ENCODE measurements at places on chromosomes 2 and 18. TPM values are rescaled to one million over a fixed set of nuclear protein-coding genes. Genes with fewer than 3 reads are reported as not detected.

DNA sequence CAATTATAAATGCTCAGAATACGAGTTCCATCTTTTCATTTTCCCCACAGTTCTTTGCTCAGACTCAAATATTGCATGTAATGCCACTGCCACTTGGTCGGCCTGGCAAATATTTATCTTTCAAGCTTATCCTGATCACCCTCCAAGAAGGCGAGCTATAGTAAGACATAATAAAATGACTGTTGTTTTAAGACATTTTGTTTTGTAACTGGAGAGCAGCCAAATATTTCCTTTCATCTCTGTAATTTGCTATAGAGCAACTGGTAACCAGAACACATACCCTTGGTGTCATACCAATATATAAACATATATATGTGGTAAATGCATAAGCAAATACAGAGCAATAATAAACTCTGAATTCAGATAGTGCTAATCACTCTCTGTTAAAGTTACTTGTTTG lies 7.3 kb upstream of the ATL2 start:
- DNase-seq: no peak

Gene SLC16A14
- polyA plus RNA-seq: 2.8 TPM

DNA sequence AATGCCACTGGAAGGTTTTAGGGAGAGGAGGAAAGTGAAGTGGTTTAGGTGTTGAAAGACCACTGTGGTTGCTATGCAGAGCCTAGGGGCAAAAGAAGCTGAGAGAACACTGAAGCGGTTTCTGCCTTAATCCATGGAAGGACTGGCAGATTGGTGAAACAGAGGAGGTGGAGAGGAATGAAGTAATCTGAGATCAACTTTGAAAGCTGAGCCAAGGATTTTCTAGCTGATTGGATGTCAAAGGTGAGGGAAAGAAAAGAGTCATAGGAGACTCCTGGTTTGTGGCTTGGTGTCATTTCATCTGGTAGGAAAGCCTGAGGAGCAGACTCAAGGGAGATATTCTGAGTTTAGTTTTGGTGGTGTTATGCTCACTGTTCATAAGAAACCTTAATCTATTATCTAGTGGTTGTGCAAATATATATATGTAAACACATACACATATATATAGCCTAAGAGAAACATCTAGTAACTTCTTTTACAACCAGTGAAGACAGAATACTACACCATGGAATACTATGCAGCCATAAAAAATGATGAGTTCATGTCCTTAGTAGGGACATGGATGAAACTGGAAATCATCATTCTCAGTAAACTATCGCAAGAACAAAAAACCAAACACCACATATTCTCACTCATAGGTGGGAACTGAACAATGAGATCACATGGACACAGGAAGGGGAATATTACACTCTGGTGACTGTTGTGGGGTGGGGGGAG lies 134.1 kb upstream of the CREB1 start:
- DNase-seq: no peak

Gene GPR45
- not detected for polyA plus RNA-seq

GRCh38 chr2:130355578-130356431 lies at the start of gene PTPN18:
TSS of gene PTPN18 (plus strand) at chr2:130356056. CDS start at chr2:130356108, 52 bp downstream.
- peak; percentile 90 for DNase-seq

GRCh38 chr2:189161894-189162293 lies 17.7 kb downstream of the COL5A2 start:
- no peak for DNase-seq

DNA sequence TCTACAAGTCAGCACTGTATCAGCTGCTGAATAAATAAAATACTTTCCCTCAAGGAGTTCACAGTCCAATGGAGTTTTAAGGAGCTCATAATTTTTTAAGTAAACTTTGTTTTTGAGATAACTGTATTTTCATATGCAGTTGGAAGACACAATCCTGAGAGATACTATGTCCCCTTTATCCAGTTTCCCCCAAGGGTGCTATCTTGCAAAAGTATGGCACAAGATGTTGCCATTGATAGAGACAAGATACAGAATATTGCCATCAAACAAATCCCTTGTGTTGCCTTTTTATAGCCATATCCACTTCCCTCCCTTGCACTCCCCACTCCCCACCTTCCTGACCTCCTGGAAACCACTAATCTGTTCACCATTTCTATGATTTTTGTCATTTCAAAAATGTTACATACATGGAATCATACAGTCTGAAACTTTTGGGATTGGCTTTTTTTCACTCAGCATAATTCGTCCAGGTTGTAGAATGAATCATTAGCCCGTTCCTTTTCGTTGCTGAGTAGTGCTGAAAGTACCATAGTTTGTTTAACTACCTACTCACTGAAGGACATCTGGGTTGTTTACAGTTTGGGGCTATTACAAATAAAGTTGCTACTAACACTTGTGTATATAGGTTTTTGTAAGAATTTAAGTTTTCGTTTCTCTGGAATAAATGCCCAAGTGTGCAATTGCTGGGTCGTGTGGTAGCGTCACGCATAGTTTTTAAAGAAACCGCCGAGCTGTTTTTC lies 30.2 kb upstream of the SERTAD2 start:
- DNase-seq: no peak

- DNase-seq: no peak
These were observed 122.1 kb downstream of the MGAT5 start for GRCh38 chr2:134375935-134376334.

DNA sequence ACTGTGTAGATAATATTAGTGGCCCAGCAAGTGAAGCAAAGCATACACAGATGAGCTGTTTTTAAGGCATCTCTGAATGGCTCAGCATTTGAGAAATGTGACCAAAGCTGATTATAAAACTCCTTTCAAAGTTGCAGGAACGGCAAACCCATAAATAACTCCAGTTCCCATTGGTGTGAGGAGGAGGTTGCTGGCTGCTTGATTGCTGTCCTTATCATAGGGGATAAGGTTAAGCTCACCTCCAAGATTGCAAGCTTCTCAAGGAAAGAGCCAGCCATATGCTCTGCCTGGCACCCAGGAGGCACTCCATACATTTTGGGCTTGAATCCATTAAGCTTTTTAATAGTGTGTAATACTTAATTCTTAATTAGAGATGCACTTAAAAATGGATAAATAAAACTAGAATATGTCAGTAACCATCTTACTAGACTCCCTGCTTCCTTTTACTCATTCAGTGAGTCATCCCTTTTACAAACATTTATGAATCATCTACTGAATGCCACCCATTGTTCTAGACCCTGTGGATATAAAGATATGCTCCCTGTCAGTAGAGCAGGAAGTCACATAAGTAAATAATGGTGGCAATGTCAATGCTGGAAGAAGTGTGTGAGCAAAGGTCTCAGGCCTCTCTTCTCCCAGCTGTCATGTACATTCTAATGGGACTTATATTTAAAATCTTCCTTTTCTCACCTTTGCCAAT lies 99.3 kb downstream of the SPATS2L start:
- no peak for DNase-seq

DNA sequence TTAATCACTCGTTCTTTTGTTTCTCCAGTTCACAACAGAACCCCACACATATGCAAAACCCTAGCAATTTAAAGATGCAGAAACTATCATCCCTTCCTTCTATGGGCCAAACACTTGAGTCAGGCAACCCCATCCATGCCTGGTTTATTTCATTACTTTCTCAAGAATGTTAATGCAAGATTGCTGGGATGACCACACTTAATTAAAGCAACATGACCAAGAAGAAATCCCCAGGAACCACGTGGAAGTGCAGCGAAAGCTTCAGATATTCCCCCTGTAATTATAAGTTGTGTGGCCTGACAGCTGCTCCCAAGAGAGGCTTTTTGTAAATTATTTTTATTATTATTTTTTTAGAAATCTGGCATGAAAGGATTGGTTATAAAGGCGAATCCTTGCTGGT lies 246.2 kb upstream of the ID2 start:
- no peak for DNase-seq

Gene EPAS1
- 43.4 TPM for polyA plus RNA-seq

DNA sequence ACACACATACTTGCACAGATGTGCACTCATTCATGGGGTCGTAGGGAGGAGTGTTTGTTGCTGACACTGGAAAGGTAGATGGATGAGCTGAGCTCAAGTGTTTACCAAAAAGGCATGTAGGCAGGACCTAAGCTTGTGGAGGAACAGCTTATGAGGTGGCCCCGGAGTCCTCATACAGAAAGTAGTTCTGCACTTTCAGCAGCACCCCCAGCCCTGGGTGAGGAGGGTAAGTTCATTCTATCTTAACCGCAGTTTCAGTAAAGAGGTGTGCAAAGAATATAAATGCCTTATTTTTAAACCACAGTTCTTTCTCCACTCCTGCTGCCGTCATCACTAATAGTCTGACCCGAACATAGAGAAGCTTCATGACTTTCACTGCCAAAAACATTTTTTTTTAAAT lies 31.7 kb upstream of the RNF152 start:
- no peak for DNase-seq

Gene FTCDNL1
- polyA plus RNA-seq: 2.0 TPM

DNA sequence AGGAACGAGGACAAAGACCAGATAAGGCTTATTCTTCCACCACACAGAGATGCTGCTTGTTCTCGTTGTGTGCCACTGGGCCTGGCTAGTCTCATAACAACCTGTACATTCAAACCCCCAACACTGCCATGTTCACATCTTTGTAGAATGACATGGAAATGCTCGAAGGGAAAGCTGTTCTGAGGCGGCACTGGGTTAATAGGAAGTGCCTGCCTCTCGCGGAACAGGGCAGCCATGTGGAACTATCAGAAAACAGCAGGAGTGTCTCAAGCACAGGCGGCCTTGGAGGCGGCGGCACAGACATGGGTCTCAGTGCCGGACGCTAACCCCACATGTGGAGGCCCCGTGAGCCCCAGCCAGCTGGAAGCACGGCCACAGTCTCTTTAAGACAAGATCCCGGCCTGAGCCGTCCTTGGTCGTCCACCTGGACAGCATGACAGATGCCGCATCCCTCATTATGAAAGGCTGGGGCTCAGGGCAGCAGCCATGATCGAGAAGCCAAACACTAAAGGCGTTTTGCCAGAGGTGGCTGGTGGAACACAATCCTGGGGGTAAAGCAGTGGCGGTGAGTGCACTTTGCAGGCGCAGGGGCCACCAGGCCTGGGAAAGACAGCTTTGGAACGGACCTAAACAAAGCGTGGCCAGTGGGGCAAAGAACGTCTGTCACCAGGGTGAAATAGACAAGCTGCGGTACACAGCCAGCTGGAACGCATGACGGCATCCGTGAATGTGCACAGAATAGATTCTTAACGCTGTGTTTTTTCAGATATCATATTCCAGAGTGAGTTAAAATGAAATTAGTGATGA lies 161.0 kb downstream of the HDAC4 start:
- DNase-seq: no peak

GRCh38 chr2:149488706-149489440 lies 98.7 kb downstream of the MMADHC start:
- DNase-seq: no peak

DNA sequence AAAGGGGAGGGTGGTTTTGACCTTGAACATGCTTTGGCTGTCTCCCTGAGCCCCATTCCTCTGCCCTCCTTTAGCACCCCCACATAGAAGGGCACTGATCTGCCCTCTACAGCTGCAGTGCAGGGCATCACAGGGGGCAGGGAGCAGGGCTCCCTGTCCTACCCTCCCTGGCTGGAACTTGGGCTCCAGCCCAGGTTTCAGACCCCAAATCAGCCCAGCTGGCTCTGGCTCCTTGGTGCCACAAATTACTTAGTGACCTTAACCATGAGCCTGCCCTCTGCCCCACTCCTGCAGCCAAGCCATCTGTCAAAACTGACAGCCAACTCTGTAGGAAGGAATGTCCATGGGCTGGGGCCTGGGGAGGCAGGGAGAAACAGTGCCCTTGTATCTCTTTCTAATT lies 105.6 kb downstream of the MAPK4 start:
- DNase-seq: no peak

DNA sequence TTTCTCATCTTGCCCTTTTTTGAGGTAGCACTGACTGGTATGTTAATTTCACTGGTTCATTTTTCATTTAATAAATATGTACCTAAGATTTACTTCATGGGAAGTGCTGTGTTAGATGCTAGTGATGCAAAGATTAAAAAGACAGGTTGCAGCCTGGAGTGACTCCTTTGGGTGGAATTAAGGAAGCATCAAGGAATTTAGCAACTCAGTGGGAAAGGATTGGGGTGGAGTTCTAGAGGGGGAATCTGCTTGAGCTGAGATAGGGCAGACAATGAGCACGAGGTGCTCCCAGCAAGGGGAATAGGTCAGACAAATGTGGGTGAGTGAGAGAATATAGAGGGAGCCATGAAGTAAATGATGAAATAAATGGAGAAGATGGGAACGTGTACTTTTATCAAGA lies 57.0 kb downstream of the LYPD6 start:
- DNase-seq: no peak

DNA sequence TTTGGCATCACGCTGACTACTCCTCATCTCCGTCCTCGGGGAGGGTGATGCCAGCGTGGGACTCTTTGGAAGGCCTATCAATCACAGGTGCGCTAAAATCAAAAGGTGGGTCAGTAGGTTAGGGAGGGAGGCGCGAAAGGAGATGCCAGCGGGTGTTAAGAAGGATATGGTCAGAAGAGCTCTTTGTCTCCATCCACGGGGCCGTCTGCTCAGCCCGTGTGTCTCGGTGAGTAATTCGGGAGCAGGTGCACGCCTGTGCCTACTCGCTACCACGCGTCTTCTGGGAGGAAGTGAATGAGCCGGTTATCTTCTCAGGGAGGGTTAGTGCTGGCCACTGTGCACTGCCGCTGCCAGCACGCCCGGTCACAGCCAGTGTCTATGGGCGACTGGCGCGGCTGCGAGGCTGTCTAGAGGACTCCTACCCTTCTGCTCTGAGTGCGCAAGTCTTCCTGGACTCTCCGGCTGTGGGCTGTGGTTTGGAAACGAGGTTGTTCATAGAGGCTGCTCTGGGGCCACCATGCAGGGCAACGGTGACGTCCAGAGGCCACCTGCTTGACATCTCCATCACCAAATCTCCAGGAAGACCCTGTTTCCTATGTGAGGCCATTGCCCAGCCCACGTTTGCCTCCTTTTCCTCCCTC lies 153.4 kb downstream of the MBP start:
- DNase-seq: no peak

Gene FSIP2
- 1.1 TPM for polyA plus RNA-seq

GRCh38 chr2:229634601-229635370 lies 79.6 kb downstream of the DNER start:
- no peak for DNase-seq

DNA sequence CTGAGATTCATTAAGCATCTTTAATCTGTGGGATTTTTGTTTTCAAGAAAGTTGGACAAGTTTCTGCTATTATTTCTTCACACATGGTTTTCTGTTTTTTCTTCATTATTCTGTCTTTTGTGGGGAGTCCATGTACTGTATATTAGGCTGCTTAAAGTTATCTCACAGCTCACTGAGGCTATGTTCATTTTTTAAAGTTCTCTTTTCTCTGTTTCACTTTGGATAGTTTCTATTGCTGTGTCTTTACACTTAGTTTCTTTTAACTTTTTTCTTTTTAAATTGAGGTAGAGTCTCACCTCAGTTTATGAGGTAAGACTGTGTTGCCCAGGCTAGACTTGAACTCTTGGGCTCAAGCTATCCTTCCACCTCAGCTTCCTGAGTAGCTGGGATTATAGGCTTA lies 8.6 kb downstream of the OSBPL6 start:
- DNase-seq: no peak

- DNase-seq: no peak
These were observed 7.9 kb upstream of the INPP4A start for GRCh38 chr2:98436734-98437133.

Gene HAAO
- polyA plus RNA-seq: 25.6 TPM

Gene FOXI3
- 0.09 TPM for polyA plus RNA-seq

GRCh38 chr2:84029903-84030575 lies 429.0 kb downstream of the SUCLG1 start:
- DNase-seq: no peak

Data from hindlimb muscle (tissue), 1 donor.